Nasal cavity respiratory epithelium epithelial cell of viscerocranial mucosa (primary cell): ENCODE measurements at places on chromosomes 12 and 14. TPM values are rescaled to one million over a fixed set of nuclear protein-coding genes. Genes with fewer than 3 reads are reported as not detected.

The OR6C68 gene
- total RNA-seq, result not detected in 2 replicates

The ASIC1 gene
- total RNA-seq, result 1.0 and 2.1 TPM in 2 replicates

The ANKRD33 gene
- total RNA-seq, result not detected in 2 replicates

The ADAM20 gene
- 0.68 and 2.5 TPM in 2 replicates for total RNA-seq

The IGF1 gene
- total RNA-seq, result not detected in 2 replicates

The VEZT gene
- total RNA-seq, result 77.6 and 103 TPM in 2 replicates
